ENCODE measurements at places on chromosomes 3 and 15. TPM values are rescaled to one million over a fixed set of nuclear protein-coding genes. Genes with fewer than 3 reads are reported as not detected.

The CCR4 gene
- polyA plus RNA-seq = 0.22 TPM

The SLC22A13 gene
- polyA plus RNA-seq = 4.1 TPM

The MITF gene
- 37.2 TPM for polyA plus RNA-seq

The MESP1 gene
- 1.4 TPM for polyA plus RNA-seq

The C3orf85 gene
- polyA plus RNA-seq = 20.4 TPM

The SNAPC5 gene
- 40.1 TPM for polyA plus RNA-seq

The SLC6A11 gene
- not detected for polyA plus RNA-seq

The ICE2 gene
- polyA plus RNA-seq = 90.5 TPM

The ADAMTSL3 gene
- 4.8 TPM for polyA plus RNA-seq

The NR2E3 gene
- 0.70 TPM for polyA plus RNA-seq

The ADAMTS17 gene
- polyA plus RNA-seq = 2.9 TPM

The LRRN1 gene
- polyA plus RNA-seq = 17.5 TPM

The MASP1 gene
- polyA plus RNA-seq = 6.8 TPM

The ALPK3 gene
- 13.7 TPM for polyA plus RNA-seq

The THAP10 gene
- polyA plus RNA-seq = 11.3 TPM

The OR5K2 gene
- polyA plus RNA-seq = 0.35 TPM

The HRG gene
- 2.1 TPM for polyA plus RNA-seq

The MME gene
- polyA plus RNA-seq = 468 TPM

The IQCF5 gene
- polyA plus RNA-seq = not detected

The GPR176 gene
- polyA plus RNA-seq = 15.1 TPM

The SEMA3F gene
- 80.7 TPM for polyA plus RNA-seq

The LINGO1 gene
- 14.3 TPM for polyA plus RNA-seq

The HTR3E gene
- polyA plus RNA-seq = 0.04 TPM

The ADCY5 gene
- polyA plus RNA-seq = 12.8 TPM

The PGBD4 gene
- polyA plus RNA-seq = 2.2 TPM

The TM4SF4 gene
- 1.1 TPM for polyA plus RNA-seq

The MOBP gene
- 0.12 TPM for polyA plus RNA-seq

The ZNF662 gene
- polyA plus RNA-seq = 22.5 TPM

The PYDC2 gene
- polyA plus RNA-seq = not detected

The MINAR1 gene
- 1.2 TPM for polyA plus RNA-seq

The GPR171 gene
- not detected for polyA plus RNA-seq

The SQOR gene
- 27.0 TPM for polyA plus RNA-seq

The A4GNT gene
- 0.78 TPM for polyA plus RNA-seq

The MAP6D1 gene
- polyA plus RNA-seq = 0.80 TPM

The ANKDD1A gene
- polyA plus RNA-seq = 4.8 TPM

The GPR149 gene
- polyA plus RNA-seq = not detected

The SLC6A1 gene
- 0.91 TPM for polyA plus RNA-seq

The LPP gene
- polyA plus RNA-seq = 25.6 TPM

The FBXO40 gene
- polyA plus RNA-seq = not detected

The RNF7 gene
- polyA plus RNA-seq = 104 TPM

The UCN2 gene
- 0.19 TPM for polyA plus RNA-seq

The C3orf20 gene
- 0.24 TPM for polyA plus RNA-seq

All from right renal pelvis (tissue), 4 donors.